ENCODE measurements at places on chromosomes 5 and 9.

DNA sequence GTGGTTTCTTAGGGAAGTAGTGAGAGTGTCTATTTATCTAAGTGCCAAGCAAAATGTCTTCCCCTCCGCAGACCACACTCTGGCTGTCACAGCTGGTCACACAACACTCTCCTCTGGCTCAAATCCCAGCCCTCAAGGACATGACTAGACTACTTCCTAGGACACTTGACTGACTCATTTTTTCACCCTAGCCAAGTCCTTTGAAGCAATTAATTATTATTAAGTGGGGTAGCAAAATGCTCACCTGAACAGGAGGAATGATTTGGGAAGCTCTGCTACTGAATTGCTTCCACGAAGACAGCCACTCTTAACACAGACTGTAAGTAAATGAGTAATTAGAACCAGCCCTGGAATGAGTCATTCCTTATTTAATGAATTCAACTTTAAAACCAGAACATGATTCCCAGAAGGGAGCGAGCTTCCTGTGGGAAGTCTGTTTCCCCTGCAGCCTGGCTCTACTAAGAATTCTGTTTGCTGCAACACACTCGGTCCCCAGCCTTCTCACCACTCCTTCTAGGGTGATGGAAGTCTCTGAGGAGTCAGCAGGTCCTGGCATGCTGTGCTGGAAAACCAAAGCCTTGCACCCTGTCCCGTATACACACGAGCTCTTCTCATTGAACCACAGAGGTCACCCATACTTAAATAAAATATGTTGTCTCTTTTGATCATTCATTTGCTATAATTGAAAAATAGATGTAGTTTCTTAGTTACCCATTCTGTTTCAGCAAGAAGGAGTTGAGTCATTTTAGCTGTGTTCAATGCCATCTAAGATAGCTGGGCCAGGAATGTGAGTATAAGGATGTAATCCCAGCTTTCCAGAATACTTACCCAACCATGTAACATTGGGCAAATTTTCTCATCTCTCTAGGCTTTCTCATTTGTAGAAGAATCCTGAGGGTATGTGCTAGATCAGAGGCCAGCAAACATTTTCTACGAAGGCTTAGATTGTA is 218.6 kb upstream of the RASEF start:
- peak; percentile 71 for DNase-seq

- DNase-seq: peak; percentile 88
Measured at GRCh38 chr5:74641735-74642542, 1.4 kb upstream of the ENC1 start.

- DNase-seq: peak; percentile 33
Measured at GRCh38 chr5:52119768-52120167, 667.9 kb upstream of the ITGA1 start.

DNA sequence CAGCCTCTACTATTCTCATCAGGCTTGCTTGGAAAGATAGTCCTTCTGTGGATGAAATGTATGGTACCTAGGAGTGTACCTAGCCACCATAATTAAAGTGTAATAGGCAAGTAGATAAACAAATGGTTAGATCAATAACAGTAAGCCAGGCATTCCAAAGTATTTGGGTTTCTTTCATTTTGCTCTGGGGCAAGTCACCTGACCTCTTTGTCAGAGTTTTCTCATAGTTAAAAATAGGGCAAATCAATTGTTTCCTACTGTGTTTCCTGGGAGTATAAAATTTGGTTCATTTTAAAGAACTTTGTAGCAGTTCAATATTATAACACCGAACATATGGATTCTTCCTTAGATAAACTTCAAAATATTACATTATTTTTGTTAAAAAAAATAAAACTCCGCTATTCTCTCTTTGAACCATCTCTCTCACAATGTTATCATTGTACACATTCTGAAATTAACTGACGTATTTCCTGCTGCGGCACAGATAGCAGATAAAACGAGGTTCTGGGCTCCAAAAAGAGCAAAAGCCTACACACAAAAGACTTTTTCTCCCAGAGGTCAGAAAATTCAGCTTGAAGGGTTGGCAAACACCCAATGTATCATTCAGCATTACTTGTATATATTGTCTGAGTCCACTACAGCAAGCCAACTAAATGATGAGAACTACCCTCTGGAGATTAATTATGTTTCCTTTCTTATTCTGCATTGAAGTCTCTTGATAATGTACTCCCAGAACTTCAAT is 267.9 kb downstream of the COX7C start:
- DNase-seq: no peak

DNA sequence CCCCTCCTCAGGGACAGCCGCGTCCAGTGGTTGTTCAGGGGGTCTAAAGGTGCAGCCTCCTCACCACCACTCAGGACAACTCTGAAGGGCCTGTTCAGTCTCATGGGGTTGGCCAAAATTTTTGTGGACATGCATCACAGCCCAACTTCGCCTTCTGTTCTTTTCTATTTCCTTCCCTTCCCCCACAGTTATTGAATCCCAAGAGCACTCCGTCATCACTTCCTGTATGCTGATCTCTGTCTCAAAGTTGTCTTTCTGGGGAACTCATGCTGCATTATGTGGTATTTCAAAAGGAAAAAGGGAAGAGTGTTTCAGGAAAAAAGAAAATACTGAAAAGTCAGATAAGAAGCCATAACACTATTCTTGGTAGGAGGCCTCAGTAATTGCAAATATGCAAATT is 355.4 kb downstream of the CAAP1 start:
- no peak for DNase-seq

GRCh38 chr9:88872192-88872946 is 118.9 kb upstream of the S1PR3 start:
- no peak for DNase-seq

GRCh38 chr5:92963800-92964199 is 617.2 kb downstream of the NR2F1-AS1 start:
- DNase-seq: no peak
